IPS DF 6.9 (cell line): ENCODE measurements at places on chromosomes 6 and 20.

DNA sequence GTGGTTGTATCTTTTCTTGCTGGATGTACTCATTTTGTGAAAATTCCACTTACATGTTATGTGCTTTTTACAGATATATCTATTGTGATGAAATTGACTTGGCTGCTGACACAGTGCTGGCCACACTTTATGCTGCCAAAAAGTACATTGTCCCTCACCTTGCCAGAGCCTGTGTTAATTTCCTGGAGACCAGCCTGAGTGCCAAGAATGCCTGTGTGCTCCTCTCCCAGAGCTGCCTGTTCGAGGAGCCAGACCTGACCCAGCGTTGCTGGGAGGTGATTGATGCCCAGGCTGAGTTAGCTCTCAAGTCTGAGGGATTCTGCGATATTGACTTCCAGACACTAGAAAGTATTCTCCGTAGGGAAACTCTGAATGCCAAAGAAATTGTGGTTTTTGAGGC lies 4.9 kb downstream of the BTBD3 start:
- no peaks in the 10 kb centered on the region for H3K27me3 ChIP-seq
- no peak for DNase-seq
- peaks cover 11% of the 10 kb centered on the region; the same call in 1 of the 2 replicates for H3K36me3 ChIP-seq

DNA sequence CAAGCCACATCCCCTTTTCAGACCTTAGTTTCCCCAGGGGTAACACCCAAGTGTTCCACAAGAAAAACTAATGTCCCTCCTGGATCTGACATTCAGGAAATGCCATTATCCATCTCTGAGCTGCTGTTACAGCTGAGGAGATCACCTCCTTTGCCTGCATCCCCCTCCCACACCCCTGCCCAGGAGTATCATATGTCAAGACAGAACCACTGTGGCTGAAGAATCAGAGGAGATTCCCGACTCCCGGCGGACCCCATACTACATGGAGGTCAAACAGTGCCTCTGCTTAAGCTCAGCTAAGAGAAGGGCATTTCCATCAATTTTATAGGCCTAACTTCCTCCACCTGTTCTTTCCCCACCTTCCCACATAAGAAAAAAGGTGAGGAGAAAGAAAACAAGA lies 36.8 kb upstream of the LRFN2 start:
- H3K27me3 ChIP-seq = no peaks in the 10 kb centered on the region
- no peaks in the 10 kb centered on the region for H3K4me1 ChIP-seq
- H3K27ac ChIP-seq = no peak overlapping the region
- no peaks in the 10 kb centered on the region for H3K36me3 ChIP-seq
- H3K4me3 ChIP-seq = no peak overlapping the region

- no peaks in the 10 kb centered on the region for H3K27me3 ChIP-seq
- peaks cover 2% of the 10 kb centered on the region; the same call in 1 of the 2 replicates for H3K4me1 ChIP-seq
- no peak overlapping the region for H3K4me3 ChIP-seq
- H3K27ac ChIP-seq = no peak overlapping the region
Measured at GRCh38 chr6:2029130-2029794, 216.1 kb downstream of the GMDS start.

DNA sequence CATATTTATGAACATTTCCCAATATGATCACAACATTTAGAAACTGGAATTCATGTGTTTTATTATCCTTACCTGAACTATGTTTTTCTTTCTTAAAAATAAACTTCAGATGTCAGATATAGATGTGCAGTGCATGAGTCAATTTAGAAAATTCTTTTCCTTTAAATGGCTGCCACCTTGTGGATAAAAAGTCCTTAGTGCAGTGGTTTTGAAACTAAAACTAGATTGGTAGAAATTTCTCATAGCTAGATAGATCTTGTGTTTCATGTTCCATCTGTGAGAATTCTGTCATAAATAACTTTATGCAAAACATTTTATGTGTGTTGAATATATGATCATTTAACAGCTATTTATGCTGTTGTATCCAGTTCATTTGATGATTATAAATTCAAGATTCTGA lies 134.9 kb downstream of the KLHL32 start:
- no peak overlapping the region for H3K27ac ChIP-seq
- no peaks in the 10 kb centered on the region for H3K4me1 ChIP-seq
- H3K36me3 ChIP-seq = no peaks in the 10 kb centered on the region
- no peaks in the 10 kb centered on the region for H3K27me3 ChIP-seq

GRCh38 chr6:19395316-19395715 lies 441.9 kb upstream of the ID4 start:
- H3K27me3 ChIP-seq = no peaks in the 10 kb centered on the region
- no peak overlapping the region for H3K4me3 ChIP-seq
- H3K4me1 ChIP-seq = no peaks in the 10 kb centered on the region
- DNase-seq = no peak

- peaks cover 1% of the 10 kb centered on the region; the same call in 1 of the 2 replicates for H3K4me1 ChIP-seq
- no peak for DNase-seq
- H3K27ac ChIP-seq = no peak overlapping the region
- no peaks in the 10 kb centered on the region for H3K27me3 ChIP-seq
- H3K36me3 ChIP-seq = no peaks in the 10 kb centered on the region; the same call in 1 of the 2 replicates
- no peak overlapping the region for H3K4me3 ChIP-seq
Measured at GRCh38 chr6:17983730-17984129, 3.7 kb downstream of the KIF13A start.

GRCh38 chr20:24782801-24783630 lies 166.1 kb upstream of the CST7 start:
- no peaks in the 10 kb centered on the region for H3K27me3 ChIP-seq
- no peak overlapping the region for H3K4me3 ChIP-seq
- H3K36me3 ChIP-seq = no peaks in the 10 kb centered on the region
- DNase-seq = no peak

DNA sequence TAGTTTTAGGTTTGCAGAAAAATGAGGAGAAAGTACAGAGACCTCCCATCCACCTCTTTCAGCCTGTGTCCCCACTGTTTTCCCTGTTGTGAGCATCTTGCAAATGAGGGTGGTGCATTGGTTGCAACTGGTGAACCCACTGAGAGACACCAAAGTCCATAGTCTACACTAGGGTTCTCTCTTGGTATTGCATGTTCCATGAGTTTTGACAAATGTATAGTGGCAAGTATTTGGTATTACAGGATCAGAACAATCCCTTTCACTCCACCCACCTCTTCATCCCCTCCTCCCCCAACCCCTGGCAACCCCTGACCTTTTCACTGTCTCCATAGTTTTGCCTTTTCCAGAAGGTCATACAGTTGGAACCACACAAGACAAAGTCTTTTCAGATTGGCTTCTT lies 20.1 kb downstream of the ZNF831 start:
- no peak overlapping the region for H3K4me3 ChIP-seq
- no peak for DNase-seq
- H3K27ac ChIP-seq = no peak overlapping the region

- no peak overlapping the region for H3K4me3 ChIP-seq
- no peaks in the 10 kb centered on the region for H3K27me3 ChIP-seq
- H3K4me1 ChIP-seq = no peaks in the 10 kb centered on the region
- H3K36me3 ChIP-seq = no peaks in the 10 kb centered on the region
Measured at GRCh38 chr6:150426198-150426597, 57.4 kb downstream of the IYD start.

DNA sequence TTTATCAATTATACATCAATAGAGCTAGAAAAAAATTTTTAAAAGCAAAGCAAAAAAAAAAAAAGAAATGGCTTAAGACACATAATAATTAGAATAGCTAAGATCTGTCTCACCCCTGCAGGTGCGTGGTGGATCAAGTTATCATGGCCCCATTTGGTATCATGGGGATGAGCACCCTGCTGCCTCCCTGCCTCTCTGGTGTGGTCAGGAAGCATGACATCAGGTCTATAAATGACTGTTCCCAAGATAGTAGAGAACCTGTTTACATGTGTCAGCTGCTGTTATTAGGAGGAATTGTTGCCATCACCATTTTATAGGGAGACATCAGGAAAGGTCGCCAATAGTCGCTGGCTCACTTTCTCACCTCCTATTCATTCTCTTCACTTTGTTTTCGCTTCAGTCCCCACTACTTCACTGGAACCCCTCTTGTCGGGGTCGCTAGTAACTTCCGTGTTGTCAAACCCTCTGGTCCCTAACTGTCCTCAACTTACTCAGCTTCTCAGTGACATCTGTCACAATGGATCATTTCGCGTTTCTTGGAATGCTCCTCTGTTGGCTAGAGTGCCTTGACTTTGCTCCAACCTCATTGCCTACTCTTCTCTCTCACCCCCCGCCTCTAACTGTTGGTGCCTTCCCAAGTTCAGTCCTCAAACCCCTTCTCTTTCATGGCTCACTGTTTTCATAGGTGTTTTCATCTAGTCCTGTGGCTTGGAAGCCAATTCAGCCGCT lies 4.7 kb downstream of the DNTTIP1 start:
- no peak for DNase-seq
- H3K4me1 ChIP-seq = no peaks in the 10 kb centered on the region; the same call in 1 of the 2 replicates
- peaks cover 6% of the 10 kb centered on the region; the same call in 1 of the 2 replicates for H3K36me3 ChIP-seq
- no peak overlapping the region for H3K4me3 ChIP-seq
- no peak overlapping the region for H3K27ac ChIP-seq
- no peaks in the 10 kb centered on the region for H3K27me3 ChIP-seq

DNA sequence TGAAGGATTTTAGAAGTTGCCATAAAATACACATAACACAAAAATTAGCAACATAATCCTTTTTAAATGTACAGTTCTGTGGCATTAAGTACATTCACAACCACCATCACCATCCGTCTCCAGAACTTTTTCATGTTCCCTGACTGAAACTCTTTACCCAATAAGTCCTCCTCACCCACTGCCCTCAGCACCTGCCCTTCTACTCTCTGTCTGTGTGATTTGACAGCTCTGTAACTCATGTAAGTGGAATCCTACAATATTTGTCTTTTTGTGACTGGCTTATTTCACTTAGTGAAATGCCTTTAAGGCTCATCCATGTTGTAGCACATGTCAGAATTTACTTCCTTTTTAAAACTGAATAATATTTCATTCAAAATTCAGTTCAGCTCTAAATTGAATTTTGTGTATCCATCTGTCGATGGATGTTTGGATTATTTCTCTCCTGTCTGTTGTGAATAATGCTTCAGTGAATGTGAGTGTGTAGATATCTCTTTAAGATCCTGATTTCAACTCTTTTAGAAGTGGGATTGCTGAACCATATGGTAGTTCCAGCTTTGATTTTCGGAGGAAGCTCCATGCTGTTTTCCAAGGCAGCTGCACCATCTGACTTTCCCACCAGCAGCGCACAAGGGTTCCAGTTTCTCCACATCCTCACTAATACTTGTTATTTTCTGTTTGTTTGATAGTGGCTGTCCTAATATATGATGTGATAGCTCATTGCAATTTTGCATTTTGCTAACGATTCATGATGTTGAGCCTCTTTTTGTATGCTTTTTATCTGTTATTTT lies 4.2 kb downstream of the ENTPD6 start:
- no peak overlapping the region for H3K27ac ChIP-seq
- DNase-seq = no peak

DNA sequence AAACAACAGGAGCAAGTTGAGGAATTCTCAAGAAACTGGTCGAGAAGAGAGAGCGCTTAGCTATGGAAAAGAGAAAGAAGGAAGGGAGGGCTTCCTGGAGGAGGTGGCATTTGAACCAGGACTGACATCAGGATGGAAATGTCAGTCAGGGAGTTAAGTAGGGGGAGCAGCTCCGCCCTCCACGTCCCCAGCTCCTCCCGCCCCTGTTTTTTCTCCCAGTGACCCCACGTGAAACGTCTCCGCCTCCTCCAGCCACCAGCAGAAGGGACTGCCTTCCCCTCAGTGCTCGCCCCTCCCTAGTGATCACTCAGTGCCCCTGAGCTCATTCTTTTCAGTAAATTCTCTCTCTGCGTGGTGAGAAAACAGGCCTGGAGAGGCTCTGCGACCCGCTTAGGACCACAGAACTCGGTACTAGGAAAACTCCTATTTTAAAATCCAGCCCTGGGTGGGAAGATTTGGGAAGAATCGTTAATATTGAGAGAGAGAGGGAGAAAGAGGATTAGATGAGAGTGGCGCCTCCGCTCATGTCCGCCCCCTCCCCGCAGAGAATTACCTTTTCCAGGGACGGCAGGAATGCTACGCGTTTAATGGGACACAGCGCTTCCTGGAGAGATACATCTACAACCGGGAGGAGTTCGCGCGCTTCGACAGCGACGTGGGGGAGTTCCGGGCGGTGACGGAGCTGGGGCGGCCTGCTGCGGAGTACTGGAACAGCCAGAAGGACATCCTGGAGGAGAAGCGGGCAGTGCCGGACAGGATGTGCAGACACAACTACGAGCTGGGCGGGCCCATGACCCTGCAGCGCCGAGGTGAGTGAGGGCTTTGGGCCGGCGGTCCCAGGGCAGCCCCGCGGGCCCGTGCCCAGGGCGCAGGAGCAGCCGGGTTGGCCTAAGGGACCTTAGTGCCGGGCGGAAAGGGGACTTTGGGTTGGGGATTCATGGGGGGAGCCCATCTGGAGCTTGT lies 4.6 kb downstream of the HLA-DPB1 start:
- H3K4me3 ChIP-seq = peak overlapping the region; percentile 44
- H3K36me3 ChIP-seq = no peaks in the 10 kb centered on the region

DNA sequence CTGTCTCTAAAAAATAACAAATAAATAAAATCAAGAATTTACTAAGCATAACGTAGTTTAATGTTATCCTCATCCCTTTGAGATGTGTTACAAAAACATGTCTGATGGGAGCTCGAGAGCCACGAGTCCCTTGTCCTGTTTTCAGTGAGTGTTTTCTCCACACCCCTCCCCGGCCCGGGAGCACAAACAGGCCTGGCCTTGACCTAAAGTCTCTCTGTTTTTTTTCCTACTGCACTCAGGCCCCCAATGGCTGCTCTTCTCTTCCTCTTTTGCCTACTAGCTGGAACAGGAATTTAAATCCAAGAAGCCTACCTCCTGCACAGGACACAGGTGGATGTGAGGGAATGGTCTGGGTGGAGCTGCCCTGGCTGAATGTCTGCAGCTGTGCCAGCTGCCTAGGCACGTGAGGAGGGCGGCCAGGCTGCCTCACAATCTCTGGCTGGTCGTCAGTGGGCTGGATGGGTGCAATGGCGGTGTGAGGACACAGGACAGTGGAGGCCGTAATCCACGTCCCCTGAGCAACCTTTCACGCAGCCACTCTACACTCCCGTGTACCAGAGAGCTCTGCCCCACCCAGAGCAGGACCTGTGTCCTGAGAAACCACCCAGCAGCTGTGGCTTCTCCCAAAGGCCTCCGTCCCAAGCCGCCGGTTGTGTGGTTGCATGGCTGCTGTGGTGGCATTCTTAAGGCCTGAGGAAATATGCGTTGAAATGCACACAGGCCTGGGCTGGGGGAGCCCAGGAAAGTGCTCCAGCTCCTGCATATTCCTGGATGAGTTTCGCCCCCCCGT lies 117.5 kb downstream of the FAM120B start:
- H3K4me3 ChIP-seq = no peak overlapping the region
- no peak for DNase-seq

- no peaks in the 10 kb centered on the region for H3K36me3 ChIP-seq
- H3K4me1 ChIP-seq = peaks cover 16% of the 10 kb centered on the region; the same call in 1 of the 2 replicates
- DNase-seq = no peak
- peaks cover 1% of the 10 kb centered on the region; the same call in 1 of the 2 replicates for H3K27me3 ChIP-seq
Measured at GRCh38 chr6:37776566-37776965, 43.0 kb upstream of the ZFAND3 start.

GRCh38 chr6:142943711-142944123 lies 1.3 kb downstream of the HIVEP2 start:
- H3K27ac ChIP-seq = no peak overlapping the region
- no peaks in the 10 kb centered on the region for H3K36me3 ChIP-seq
- no peaks in the 10 kb centered on the region for H3K27me3 ChIP-seq
- no peaks in the 10 kb centered on the region for H3K4me1 ChIP-seq

- no peak overlapping the region for H3K4me3 ChIP-seq
- no peaks in the 10 kb centered on the region for H3K4me1 ChIP-seq
- H3K27me3 ChIP-seq = no peaks in the 10 kb centered on the region
- no peak overlapping the region for H3K27ac ChIP-seq
- no peak for DNase-seq
Measured at GRCh38 chr6:5116243-5116991, 31.3 kb downstream of the PPP1R3G start.

GRCh38 chr6:149761438-149761837 lies 11.9 kb downstream of the PCMT1 start:
- H3K4me3 ChIP-seq = no peak overlapping the region
- no peaks in the 10 kb centered on the region for H3K36me3 ChIP-seq
- no peak overlapping the region for H3K27ac ChIP-seq
